ENCODE measurements at places on chromosomes 16 and 17.

GRCh38 chr16:73347500-73348375, 299.8 kb upstream of the ZFHX3 start:
- DNase-seq: no peak

- DNase-seq: no peak
Measured at GRCh38 chr16:17448640-17449638, 21.8 kb downstream of the XYLT1 start.

- DNase-seq: no peak
Measured at GRCh38 chr17:77886387-77886728, 72.1 kb upstream of the TNRC6C start.

GRCh38 chr16:77775911-77776909, 12.2 kb upstream of the VAT1L start:
- no peak for DNase-seq

DNA sequence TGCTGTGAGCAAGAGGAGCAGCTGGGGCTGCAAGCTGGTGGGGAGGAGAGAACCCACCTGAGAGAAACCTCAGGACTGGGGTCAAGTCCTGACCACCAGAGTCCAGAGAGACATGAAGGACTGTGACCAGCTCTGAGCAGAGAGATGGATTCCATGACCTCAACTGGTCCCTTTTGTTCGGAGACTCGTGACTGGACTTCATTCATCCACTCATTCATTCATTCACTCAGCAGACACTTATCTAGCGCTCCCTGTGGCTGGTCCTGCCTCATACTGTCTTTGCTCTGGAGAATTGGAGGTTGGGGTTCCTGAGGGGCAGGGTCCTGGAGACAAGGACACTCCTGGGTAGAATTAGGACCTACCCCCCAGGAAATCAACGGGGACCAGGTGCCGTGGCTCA, 4.0 kb downstream of the ERBB2 start:
- no peak for DNase-seq

DNA sequence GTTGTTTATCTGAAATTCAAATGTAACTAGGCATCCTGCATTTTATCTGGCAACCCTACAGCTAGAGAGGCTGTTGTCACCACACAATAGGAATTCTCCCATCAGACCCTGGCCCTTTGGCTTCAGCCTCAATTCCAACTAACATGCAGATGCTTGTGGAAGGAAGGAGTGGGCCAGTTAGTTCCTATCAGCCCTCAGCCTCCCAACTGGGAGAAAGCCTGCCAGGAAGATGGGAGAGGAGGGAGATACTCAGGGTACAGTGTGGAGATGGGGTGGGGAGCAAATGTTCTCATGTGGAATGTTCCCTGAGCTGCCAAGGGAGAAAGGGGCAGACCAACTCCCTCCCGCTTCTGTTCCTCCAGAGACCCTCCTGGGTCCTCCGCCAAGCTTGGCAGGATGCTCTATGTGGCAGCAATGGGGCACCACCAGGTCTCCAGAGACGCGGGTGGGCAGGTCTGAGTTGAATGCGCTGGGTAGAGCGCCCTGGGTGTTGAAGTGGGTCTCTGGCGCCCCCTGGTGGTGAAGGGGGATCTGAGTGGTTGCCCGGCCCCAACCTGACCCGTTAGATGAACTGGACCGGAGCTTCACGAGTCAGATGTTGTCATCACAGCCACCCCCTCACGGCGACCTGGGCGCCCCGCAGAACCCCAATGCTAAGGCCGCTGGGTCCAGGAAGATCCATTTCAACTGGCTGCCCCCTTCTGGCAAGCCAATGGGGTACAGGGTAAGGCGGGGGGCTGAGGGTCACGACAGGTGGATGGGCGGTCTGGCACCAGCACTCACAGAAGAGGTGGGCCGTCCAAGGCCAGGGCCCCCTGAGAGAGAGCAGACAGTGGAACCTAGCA, 15.2 kb downstream of the GALK1 start:
- DNase-seq: peak; percentile 54

GRCh38 chr17:40556884-40557414, 8.3 kb downstream of the CCR7 start:
- peak; percentile 14 for DNase-seq

GRCh38 chr16:78562650-78563049, 463.2 kb downstream of the WWOX start:
- DNase-seq: no peak

DNA sequence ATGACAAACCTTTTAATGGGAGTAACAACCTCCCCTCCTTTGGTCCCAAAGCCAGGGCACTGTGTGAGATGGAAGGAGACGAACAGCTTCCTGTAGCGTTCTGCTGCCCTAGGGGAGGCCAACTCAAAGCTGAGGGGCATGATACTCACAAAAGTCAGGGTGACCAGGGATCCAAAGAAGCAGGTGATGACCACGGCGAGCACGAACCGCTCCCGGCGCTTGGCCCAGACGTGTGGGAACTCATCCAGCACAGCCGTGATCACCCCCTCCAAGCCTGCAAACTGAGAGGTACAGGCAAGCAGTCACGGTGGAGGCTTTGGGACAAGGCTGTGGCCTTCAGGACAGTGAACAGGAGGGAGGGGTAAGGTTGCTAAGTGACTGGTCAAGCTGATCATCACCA, 25.1 kb downstream of the SLC6A4 start:
- no peak for DNase-seq

DNA sequence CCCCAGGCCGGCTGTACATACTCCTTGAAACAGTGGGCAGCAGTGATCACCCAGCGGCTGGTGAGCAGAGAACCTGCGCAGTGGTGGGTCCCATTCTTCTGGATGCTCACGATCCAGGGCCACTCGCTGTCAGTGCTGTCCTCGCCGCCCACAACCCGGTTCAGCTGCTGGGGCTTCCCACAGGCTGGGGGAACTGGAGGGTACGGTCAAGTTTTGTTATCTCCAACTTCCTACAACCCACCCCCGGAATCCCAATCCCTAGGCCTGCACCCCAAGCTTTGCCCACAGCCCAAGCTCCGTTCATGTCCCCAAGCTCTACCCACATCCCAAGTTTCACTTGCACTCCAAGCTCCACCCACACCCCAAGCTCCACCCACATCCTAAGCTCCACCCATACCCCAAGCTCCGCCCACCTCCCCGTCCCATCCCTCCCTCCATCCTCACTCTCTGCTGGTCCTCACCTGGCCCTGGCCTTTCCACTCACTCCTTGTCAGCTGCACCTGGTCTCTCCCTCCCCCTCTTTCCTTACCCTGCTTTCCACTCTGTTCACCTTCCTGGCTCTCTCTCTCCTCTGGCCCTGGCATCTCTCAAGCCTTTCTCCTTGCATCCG, 1.8 kb downstream of the PRSS22 start:
- no peak for DNase-seq

GRCh38 chr16:56282451-56282850, 91.2 kb downstream of the GNAO1 start:
- no peak for DNase-seq

DNA sequence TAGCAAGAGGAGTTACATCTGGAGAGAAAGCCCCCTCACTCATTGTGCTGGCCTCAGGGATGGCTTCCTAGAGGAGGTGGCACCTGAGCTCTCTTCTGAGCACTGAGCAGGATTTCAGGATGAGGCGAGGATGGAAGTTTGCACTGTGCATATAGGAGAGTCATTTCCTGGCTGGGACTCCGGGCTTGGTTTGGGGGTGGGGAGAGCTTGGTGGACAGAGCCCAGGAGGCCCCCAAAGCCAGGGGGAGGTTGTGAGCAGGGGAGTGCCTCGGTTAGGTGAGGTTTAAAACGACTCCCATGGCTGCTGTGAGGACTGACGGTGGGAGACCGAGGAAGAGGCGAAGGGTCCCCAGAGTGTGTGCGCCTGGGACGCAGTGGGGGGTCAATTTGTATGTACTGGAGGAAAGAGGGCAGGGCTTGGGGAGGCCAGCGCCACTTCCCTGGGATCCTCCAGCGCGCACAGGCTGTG, 1.2 kb downstream of the CAMKK1 start:
- DNase-seq: no peak

DNA sequence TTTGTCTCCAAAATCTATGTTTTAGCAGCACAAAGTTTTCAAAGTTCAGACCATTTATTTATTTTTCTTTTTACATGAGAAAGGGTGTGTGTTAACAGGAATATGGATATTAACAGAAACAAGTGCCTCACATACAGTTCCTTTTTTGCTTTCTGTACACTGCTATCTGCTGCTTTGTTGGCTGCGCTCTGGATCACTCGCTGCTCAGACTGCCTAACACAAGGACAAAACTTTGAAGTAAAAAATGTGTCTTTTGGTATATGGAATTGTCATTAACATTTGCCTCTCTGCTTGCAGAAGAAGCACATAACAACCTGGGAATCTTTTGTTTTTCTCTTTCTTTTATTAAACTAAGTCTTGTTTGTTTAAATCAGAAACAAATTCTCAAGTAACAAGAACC, 262.8 kb downstream of the ZFHX3 start:
- DNase-seq: no peak

DNA sequence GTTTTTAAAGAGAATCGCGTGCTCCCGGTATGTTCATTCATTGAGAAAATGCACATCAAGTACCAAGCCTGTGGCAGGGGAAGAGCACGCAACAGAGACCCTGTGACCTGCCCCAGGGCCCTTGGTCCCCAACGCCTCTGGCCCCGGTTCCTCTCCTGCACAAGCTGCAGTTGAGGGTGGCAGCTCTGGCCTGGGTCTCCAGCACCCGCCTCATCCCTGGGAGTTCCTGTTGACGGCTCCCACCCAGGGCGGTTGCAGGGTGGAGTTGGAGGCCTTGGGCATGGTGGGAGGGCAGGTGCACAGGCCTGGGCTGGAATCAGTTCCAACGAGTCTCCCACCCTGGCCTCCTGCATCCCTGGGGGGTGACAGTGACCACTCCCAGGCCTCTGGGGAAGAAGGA, 5.0 kb downstream of the NECAB2 start:
- no peak for DNase-seq

- DNase-seq: peak; percentile 61
Measured at GRCh38 chr17:17919169-17920107, 52.8 kb downstream of the TOM1L2 start.

DNA sequence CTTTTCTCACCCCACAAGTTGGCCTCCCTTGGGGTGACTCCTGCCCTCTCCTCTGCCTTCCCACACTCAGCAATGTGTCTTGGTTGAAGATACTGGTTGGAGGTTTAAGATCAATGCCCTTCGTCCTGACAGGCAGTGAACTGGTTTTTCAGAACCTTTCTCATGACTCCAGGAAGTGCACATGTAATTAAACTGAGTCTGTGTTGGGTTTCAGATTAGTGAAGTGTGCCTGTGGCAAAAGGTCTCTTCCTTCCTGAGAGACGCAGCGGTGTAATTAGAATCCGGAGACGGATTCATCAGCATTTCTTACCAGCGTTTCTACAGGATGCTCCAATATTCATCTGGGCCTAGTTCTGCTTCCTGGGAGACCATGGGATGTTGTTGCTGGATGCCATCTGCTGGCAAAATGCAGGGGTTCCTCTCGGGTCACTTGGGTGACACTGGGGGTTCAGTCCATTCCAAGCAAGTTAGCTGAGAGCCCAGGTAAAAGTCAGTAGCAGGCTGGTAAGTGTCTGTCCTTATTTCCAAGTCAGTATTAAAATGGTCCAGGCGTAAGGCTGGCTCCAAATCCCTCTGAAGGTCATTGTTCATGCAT, 233.3 kb downstream of the XYLT1 start:
- DNase-seq: no peak

DNA sequence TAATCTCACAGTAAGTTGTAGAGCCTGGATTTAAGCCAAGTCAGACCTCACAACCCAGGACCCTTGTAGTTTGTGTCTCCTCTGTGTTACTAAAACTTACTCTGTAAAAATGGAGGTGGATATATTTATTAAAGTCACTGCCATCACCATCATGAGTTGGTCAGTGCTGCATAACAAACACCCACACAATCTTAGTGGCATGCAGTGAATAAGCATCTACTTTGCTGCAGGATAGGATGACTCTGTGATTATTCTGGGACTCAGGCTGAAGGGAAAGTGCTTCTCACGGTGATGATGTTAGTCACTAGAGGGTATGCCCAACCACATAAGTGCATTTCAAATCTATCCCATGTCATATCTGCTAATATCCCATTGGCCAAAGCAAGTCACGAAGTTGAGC, 398.7 kb downstream of the XYLT1 start:
- no peak for DNase-seq

- DNase-seq: no peak
Measured at GRCh38 chr16:74950511-74950910, 34.4 kb downstream of the WDR59 start.

DNA sequence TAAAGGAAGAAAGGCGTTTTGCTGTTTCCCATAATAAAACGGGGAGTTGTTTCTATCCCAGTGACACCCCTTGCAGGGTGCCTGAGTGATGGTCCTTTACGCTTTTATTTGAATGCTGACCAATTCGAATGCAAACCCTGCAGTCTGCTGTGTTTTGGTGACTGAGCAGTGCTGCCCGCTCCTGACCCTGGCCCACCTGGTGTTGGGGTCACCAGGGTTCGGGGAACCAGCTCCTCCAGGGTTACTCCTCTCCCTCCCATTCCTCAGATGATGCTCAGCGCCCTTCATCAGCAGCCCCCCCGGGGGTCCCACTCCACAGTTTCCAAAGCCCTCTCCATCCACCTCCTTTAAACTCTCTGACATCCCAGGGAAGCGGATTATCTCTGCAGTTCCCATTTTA, 6.0 kb downstream of the CA4 start:
- DNase-seq: no peak

DNA sequence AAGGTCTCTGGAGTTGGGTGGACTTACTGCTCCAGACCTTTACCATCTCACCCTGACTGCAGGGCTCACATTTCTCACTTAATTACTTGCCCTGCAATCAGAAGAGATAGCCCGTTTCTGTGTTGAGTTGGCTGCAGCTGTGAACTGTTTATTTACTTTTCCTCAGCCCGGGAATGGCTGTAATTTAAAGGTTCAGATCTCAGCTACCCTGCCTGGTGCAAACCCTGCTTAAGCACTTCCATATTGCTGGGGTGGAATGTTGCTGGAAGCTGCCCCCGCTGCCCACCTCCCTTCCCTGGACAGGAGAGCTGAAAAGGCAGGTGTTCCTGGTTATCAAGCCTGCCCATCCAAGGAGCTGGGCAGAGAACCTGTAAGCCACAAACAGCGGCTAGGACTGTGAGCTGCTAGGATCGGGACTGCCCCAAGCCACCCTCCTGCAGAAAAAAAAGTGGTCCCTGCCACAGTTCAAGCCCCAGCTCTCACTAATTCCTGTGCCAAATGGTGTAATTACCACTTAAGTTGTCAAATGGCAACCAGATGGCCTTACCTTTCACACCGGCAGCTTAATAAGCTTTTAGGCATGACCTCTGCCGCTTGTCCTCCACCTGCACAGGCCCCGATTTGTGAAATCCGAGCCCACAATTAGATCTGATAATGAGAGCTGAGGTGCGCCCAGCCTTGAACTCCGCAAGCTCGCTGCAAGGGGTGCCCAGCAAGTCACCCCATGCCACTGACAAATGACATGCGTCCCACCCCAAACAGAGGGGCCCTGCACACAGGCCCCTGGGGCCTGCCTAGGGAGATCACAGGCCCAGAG, 269.8 kb downstream of the C16orf95 start:
- DNase-seq: no peak

DNA sequence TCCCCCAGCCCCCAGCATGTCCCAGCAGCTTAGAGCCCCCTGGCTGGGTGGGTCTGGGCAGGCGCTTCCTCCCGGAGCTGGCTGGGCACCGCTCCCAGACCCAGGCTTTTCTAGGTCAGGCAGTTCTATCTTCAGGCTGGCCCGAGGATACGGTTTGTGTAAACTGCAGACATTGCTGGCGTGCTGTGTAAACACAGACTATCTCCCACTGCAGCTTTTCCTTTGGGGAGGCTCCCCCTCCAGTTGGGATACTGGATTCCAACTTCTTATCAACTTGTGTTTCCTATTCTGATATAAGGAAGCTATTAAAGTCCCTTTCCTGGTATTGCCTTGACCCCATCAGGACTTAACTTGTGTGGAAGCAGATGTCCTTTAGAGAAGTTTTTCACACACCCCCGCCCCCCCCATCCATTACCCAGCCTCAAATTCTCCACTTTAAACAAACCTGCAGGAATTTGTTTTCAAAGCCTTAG, 18.3 kb upstream of the GNA13 start:
- DNase-seq: peak; percentile 6

- no peak for DNase-seq
Measured at GRCh38 chr17:59513934-59514841, 51.2 kb upstream of the DHX40 start.
